ENCODE measurements at places on chromosomes 5 and 9.

- DNase-seq = no peak
Measured at GRCh38 chr9:27331393-27331792, 34.4 kb upstream of the EQTN start.

DNA sequence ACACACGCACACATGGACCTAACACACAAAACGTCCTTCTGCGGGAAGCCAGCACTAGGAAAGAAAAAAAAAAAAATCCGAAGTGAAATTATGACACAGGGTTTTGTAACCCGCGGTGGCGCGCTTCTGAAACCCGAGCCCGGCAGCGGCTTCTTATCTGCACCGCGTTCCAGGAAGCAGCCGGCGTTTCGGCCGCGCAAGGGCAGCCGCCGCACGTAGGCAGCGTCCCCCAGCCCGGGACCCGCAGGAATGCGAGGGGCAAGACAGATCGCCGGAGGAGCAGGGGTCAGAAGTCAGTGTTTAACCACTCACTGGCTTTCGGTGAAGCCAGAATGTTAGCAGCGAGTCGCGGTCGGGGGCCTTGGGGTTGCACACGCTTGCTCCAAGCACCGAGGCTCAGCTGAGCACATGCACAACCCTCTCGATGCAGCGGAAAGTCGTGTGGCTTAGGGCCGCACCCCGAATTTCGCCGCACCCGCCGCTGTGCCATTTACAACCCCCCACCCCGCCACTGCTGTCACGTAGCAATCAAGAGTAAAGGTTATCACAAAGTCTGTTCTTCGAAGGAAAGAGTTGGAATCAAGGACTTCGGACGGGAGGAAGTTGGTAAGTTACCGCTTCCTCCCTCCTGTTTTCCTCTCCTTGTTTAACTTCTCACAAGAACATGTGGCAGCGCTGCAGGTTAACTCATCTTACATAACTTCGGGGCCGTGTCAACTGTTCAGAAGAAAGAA is 167.9 kb downstream of the AUH start:
- DNase-seq = peak; percentile 89

DNA sequence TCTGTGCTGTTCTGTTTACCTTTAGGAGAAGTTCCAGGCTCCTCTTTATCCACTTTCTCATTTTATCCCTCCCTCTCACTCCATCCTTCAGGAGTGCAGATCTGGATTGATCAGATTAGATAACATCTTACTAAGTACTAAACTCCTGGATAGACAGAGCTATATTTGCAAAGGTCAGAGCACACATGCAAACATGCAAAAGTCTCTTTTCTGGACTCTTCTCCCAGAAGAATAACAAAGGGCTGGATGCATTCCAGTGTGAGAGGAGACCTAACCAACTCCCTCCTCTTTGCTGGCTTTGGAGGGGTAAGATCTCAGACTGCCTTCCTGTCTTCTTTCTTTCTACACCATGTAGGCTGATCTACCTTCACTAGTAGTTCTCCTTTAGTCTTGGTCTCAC is 21.4 kb downstream of the GARNL3 start:
- no peak for DNase-seq

DNA sequence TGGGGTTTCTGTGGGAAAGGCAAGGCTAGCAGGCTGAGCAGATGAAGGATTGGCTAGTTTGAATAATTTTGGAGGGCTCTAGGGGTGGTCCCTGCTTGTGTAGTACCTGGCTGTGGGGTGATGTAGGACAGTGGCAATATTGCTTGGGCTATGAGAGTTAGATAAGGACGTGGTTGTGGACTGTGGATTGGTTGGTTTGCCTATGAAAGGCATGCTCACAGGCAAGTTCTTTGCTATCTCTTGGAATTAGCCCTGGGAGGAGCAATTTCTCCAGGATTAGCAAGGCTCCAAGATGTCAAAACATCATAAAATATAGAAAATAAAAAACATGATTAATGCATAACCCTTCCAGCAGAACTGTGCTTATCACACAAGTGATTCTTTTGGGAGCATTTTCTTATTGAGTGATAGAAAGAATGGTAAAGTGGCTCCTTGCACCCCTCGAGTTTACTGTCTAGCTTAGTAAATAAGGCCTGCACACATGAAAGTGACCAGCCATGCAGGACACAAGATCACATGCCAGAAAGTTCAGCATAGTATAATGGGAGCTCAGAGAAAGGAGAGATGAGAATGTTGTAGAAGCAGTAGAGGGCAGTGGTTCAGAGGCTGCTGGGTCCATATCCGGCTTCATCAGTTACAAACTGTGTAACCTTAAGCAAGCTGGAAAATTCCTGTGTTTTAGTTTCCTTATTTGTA is 13.8 kb downstream of the AOPEP start:
- no peak for DNase-seq

- DNase-seq = no peak
Measured at GRCh38 chr9:92483627-92484545, 1.6 kb upstream of the ASPN start.

DNA sequence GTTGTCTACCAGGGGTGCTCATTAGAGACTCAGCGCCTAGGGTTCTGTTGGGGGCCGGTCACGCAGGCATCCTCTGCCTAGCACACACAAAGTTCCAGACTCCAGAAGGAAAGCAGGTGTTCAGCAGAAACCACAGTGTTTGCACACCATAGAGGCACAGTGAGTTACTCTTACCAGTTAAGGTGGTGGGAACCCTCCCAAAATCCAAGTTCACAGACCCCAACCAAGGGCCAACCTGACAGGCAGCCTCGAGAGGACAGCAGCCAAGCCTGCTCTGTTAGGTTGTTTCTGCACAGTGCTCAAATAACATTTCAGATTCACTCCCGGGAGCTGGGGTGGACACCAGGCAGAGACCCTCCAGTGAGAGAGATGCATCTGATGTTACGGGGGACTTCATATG is 36.2 kb downstream of the SECISBP2 start:
- no peak for DNase-seq

DNA sequence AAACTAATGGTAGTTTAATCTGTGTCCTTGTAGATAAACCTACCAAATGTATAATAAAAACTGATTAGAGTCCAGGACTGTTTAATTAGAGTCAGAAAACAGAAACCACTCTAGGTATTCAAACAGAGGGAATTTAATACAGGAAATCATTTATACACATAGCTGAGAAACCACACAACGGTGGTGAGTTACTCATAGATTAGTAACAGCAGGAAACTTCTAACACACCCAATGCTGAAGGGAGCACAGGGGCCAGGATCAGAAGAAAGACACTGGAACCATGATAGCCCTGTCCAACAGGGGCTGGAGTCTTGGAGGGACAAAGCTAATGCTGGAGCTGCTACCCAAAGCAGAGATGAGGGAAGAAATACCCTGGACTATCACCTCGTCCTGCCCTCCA is 321.0 kb downstream of the ACTL7B start:
- peak; percentile 88 for DNase-seq

DNA sequence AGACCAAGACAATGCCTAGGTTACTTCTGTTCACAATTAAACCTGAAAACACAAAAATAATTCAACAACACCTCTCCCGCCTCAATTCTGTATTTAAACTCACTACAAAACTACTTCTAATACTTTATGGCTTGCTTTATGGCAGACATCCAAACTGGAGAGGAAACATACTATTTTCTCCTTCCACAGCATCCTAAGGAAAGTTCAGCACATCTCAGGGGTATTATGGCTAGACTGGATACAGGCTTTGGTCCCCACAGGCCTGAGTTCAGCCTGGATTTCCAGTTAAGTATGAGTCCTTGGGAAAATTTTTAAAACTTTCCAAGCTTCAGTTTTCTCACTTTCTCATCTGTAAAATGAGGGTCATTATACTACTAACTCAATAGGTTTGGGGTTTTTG is 480.2 kb downstream of the CAAP1 start:
- DNase-seq = no peak

DNA sequence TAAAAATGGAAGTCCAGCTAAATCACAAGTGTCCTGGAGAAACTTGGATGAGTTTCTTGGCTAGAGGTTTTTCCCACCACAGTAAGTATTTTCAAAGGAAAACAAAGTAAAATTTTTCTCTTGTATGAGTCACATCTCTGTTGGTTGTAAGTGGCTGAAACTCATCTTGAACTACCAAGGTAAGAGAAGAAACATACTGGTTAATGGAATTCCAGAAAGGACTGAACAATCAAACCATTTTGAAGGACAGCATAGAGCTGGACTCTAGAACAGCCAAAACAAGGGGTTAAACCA is 102.8 kb upstream of the CDKN2B start:
- peak; percentile 81 for DNase-seq

GRCh38 chr9:15104826-15105420 is 194.7 kb upstream of the FREM1 start:
- DNase-seq = peak; percentile 47

DNA sequence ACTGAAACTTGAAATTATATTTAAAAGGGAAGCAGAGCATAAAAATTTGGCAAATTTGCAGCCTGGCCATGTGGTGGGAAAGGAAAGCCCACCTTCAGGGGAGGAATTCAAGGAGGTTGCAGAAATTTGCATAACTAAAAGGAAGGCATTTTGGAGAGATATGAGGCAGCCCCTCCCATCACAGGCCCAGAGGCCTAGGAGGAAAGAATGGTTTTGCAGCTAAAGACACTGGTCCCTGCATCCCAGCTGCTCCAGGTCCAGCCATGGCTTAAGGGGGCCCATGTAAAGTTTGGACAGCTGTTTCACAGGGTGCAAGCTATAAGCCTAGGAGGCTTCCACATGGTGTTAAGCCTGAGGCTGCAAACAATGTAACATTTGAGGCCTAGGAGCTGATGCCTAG is 212.5 kb downstream of the NNT start:
- no peak for DNase-seq

GRCh38 chr9:135551031-135551430 is 5.1 kb downstream of the OBP2A start:
- no peak for DNase-seq

DNA sequence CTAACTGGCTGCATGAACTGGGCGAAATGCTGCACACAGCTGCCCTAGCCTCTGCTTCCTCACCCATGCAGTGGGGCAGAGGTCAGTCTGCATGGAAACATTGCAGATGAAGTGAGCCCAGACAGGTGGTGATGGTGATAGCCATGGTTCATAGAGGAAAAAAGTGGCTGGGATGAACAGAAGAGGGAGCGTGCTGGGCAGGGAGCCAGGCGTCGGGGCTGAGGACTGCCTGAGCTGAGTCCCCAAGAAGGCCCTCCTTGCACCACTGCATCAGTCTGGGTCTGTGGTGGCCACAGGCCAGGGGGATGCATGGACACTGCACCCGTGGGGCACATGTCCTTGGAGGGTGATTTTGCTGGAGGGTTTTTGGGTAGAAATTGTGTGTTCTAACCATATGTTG is 80.5 kb downstream of the AMBP start:
- no peak for DNase-seq

DNA sequence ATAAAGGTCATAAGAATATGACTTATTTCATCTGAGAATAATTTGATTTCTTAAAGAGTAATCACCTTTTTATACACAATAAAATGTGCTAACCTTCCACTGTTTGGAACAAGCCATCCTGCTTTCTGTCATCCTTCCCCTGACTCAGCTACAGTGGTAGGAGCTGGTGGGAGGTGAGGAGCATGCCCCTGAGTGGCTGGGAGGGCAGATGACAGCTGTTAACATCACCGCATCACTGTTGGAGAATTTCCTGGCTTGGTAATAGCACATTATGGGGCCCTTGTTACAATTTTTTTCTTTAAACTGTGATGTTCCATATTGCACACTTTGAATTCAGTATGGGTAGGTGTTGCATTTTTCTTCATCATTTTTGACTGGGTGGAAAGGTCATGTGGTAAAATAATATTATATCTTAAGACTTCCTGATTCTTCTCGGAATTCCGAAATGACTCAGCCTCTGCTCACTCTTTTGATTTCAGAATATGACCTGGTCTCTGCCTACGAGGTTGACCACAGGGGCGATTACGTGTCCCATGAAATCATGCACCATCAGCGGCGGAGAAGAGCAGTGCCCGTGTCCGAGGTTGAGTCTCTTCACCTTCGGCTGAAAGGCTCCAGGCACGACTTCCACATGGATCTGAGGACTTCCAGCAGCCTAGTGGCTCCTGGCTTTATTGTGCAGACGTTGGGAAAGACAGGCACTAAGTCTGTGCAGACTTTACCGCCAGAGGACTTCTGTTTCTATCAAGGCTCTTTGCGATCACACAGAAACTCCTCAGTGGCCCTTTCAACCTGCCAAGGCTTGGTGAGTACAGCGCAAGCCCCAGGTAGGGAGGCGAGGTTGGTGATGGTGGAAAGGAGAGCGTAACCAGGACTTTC is 5.8 kb downstream of the ADAMTS16 start:
- DNase-seq = peak; percentile 90

DNA sequence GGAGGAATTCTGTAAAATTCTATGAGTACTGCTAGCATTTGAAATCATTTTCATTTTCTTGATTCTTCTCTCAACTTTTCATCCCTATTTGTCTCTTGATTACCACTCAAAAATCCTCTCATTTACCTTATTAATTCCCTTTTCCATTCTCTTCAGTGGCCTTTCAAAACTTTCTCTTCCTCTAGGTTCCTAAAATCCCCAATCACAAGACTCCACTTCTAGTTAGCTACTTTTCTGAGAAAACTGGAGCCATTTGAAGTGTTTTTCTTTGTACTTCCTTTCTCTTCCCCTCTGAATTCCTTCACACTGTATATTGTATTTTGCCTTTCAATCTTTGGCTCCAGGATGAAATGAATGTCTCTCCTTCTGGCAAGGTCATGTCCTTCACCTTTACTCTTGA is 61.3 kb upstream of the NR4A3 start:
- no peak for DNase-seq

DNA sequence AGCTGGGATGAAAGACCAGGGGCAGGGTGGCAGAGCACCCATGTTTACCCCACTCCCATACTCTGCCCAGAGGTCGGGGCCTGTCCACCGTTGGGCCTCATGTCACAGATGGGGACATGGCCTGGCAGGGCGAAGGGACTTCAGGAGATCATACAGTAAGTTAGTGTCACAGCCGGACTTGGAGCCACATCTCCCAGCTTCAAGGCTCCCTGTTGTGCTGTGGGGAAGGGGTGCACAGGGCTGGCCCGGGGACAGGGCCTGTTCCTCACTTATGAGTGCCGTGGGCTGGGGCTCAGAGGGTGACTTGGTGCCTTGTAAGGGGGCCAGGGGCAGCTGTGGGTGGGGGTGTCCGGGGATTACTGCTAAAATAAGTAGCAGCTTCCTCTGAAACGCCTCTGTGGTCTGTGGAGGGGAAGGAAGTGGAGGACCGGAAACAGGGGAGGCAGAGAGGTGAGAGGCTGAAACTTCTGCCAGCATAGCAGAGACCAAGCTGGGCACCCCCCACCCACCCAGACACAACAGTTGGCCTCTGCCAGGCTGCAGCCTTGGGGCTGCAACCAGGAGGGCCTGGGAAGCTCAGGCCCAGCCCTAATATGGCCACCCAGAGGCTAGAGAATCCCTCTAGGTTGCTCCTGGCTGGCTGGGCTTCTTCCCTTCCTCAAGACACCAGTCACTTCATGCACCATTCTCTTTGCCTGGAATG is 41.1 kb upstream of the NEK6 start:
- no peak for DNase-seq
